ENCODE measurements at places on chromosomes 2 and 18. TPM values are rescaled to one million over a fixed set of nuclear protein-coding genes. Genes with fewer than 3 reads are reported as not detected.

The C1QL2 gene
- total RNA-seq: not detected

The FAM117B gene
- total RNA-seq: 8.6 TPM

The SEPTIN10 gene
- total RNA-seq: 132 TPM

The SERPINB11 gene
- 85.9 TPM for total RNA-seq

The ATP6V1C2 gene
- 10.9 TPM for total RNA-seq

The KIAA2012 gene
- total RNA-seq: not detected

The XDH gene
- total RNA-seq: 44.0 TPM

The CAPN13 gene
- 3.1 TPM for total RNA-seq

The MPPE1 gene
- 13.9 TPM for total RNA-seq
